ENCODE measurements at places on chromosomes 3 and 15. TPM values are rescaled to one million over a fixed set of nuclear protein-coding genes. Genes with fewer than 3 reads are reported as not detected.

- no peaks in the 10 kb centered on the region for H3K36me3 ChIP-seq
- H3K4me3 ChIP-seq = no peak overlapping the region
- DNase-seq = no peak
- no peaks in the 10 kb centered on the region for H3K4me1 ChIP-seq
- H3K27ac ChIP-seq = no peak overlapping the region
- H3K27me3 ChIP-seq = no peaks in the 10 kb centered on the region
These were observed 185.7 kb downstream of the CGGBP1 start for GRCh38 chr3:87873136-87873535.

- H3K4me3 ChIP-seq = no peak overlapping the region
- no peak overlapping the region for H3K27ac ChIP-seq
- no peak for DNase-seq
- H3K4me1 ChIP-seq = no peaks in the 10 kb centered on the region
- no peaks in the 10 kb centered on the region for H3K27me3 ChIP-seq
These were observed 1063.1 kb downstream of the NTRK3 start for GRCh38 chr15:87193481-87193880.

Gene SEMA5B
- polyA plus RNA-seq = not detected

DNA sequence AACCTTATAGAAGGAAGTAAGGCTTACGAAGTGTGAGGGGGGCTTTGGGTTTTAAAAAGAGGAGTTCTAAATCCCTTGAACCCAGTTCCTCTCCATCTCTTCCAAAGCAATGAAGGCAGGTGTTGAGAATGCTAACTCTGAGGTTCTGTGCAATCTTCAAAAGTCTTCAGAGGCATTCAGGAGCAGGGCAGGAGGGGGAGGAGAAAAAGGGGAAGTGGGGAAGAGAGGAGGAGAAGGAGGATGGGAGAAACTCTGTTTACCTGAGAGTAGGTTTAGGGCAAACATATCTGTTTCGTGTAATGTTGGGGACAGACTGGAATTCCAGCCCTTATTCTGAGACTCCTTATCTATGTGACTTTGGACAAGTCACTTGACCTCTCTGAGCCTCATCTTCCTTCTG lies 36.9 kb downstream of the FAM3D start:
- H3K27me3 ChIP-seq = no peaks in the 10 kb centered on the region
- no peak overlapping the region for H3K27ac ChIP-seq
- H3K36me3 ChIP-seq = no peaks in the 10 kb centered on the region
- DNase-seq = no peak
- H3K4me3 ChIP-seq = no peak overlapping the region
- H3K4me1 ChIP-seq = peaks cover 5% of the 10 kb centered on the region

DNA sequence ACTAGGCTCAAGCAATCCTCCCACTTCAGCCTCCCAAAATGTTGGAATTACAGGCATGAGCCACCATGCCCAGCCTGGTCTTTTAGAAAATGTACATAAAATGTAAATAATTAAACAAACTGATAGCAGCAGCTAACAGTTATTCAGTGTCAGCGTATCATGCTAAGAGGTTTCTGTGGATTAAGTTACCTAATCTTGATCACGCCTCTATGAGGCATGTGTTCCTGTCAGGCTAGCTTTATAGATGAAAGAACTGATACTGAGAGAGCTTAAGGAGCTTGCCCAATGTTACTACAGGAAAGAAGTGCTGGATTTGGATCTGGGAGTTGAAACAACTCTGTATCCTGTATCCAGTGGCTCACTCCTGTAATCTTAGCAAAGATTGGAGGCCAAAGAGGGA lies 11.2 kb upstream of the MST1R start:
- no peak for DNase-seq
- H3K27me3 ChIP-seq = no peaks in the 10 kb centered on the region
- no peak overlapping the region for H3K27ac ChIP-seq
- no peaks in the 10 kb centered on the region for H3K36me3 ChIP-seq
- no peaks in the 10 kb centered on the region for H3K4me1 ChIP-seq

Gene HIGD2B
- not detected for polyA plus RNA-seq

DNA sequence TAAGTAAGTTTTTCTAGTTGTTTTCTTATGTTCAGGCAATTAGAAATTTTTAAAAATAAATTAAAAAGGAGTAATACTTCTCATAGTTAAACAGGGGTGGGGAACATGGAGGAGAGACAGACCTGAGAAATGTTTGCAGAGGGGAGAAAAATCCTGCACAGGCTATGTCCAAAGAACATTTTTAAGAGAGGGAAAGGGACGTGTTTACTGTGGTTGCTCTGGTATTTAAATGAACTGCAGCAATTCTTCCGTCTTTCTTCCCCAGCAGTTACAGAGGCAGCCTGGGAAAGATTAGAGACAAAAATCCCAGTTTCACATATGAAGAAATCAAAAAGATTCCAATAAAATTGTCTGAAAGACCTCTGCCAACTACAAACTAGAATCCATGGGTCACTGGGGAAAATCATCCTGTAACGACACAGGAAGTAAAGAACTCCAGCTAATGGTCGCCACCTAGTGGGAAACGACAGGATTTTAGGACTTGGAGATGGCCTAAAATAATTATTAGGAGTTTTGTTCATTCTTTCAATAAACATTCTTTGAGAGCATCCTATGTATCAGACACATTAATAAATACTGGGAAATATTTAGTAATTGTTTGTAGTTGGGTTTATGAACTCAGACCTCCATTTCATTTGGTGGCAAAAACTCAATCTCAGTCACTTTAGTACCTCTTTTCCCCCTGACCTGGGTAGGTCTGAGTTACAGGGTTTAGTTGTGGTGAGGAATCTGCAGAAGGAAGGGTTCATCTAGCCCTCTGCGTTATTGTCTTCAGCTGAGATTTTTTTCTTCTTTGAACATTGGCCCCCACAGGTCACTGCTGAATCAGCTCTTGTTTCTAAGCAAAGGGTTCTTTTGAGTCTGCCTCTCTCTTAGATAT lies 69.9 kb upstream of the GOLIM4 start:
- no peaks in the 10 kb centered on the region for H3K27me3 ChIP-seq
- peak overlapping the region; percentile 22 for H3K4me3 ChIP-seq
- H3K36me3 ChIP-seq = no peaks in the 10 kb centered on the region

Gene POLQ
- 0.25 TPM for polyA plus RNA-seq

- no peaks in the 10 kb centered on the region for H3K27me3 ChIP-seq
- H3K4me3 ChIP-seq = no peak overlapping the region
- no peak overlapping the region for H3K27ac ChIP-seq
- no peaks in the 10 kb centered on the region for H3K36me3 ChIP-seq
These were observed 65.5 kb upstream of the NPHP3 start for GRCh38 chr3:132787616-132788300.

- DNase-seq = no peak
- no peaks in the 10 kb centered on the region for H3K4me1 ChIP-seq
- H3K4me3 ChIP-seq = no peak overlapping the region
- no peak overlapping the region for H3K27ac ChIP-seq
These were observed 52.4 kb downstream of the SUCNR1 start for GRCh38 chr3:151925876-151926275.

Gene GMNC
- not detected for polyA plus RNA-seq

GRCh38 chr15:98785807-98786621 lies 137.7 kb downstream of the IGF1R start:
- no peak for DNase-seq
- H3K27ac ChIP-seq = no peak overlapping the region
- H3K4me1 ChIP-seq = no peaks in the 10 kb centered on the region
- H3K27me3 ChIP-seq = no peaks in the 10 kb centered on the region
- no peaks in the 10 kb centered on the region for H3K36me3 ChIP-seq
- H3K4me3 ChIP-seq = no peak overlapping the region

DNA sequence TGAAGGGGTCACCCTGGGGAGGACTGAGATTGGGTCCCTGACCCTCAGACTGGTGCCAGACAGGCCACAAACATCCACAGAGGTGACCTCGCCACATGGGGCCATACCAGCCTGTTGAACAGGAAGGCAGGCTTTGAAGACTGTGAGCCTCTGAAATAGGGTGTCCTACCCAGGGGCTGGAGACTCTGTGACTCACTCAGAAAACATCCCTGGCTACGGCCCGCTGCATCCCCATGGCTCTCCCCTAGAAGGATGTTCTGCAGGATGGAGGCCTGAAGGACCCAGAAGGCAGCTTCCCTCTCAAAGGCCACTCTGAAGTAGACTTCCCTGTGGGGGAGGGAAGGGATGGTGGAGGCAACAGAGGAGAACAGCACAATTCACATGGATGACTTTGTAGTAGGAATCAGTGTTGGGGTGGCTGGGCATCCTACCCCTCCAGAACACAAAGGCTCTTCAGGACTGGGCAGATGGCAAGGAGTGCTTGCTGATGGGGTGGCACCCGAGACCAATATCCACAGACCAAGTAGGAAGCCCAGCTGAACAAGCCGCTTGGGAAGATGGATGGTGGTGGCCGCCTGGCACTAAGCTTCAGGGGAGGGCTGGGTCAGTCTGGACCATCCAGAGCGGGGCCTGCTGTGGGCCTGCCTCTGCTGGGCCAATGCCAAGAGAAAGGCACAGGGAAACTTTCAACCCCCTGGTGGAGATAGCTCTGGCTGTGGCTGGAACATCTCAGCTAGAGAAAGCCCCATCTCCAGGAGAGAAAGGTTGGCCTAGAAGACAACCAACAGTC lies 37.6 kb upstream of the DUSP7 start:
- H3K27ac ChIP-seq = no peak overlapping the region
- H3K27me3 ChIP-seq = no peaks in the 10 kb centered on the region
- H3K36me3 ChIP-seq = no peaks in the 10 kb centered on the region

Gene POC1A
- polyA plus RNA-seq = 1.4 TPM

GRCh38 chr3:166052440-166052839 lies 215.2 kb upstream of the BCHE start:
- no peak overlapping the region for H3K4me3 ChIP-seq
- no peak overlapping the region for H3K27ac ChIP-seq
- DNase-seq = no peak
- H3K36me3 ChIP-seq = no peaks in the 10 kb centered on the region
- no peaks in the 10 kb centered on the region for H3K27me3 ChIP-seq

GRCh38 chr3:107421170-107421792 lies 44.0 kb downstream of the CCDC54 start:
- peak; percentile 63 for DNase-seq
- H3K27me3 ChIP-seq = no peaks in the 10 kb centered on the region

GRCh38 chr3:103787879-103788278 lies 1353.1 kb downstream of the ZPLD1 start:
- no peaks in the 10 kb centered on the region for H3K36me3 ChIP-seq
- H3K4me1 ChIP-seq = no peaks in the 10 kb centered on the region
- H3K27ac ChIP-seq = no peak overlapping the region
- H3K4me3 ChIP-seq = no peak overlapping the region

DNA sequence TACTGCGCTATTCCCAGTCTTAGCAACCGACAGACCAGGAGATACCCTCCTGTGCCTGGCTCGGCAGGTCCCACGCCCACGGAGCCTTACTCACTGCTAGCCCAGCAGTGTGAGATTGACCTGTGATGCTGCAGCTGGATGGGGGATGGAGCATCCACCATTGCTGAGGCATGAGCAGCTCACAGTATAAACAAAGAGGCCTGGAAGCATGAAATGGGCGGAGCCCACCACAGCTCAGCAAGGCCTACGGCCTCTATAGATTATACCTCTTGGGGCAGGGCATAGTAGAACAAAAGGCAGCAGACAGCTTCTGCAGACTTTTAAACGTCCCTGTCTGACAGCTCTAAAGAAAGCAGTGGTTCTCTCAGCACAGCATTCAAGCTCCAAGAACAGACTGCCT lies 160.3 kb downstream of the ANXA2 start:
- H3K4me1 ChIP-seq = no peaks in the 10 kb centered on the region
- H3K27ac ChIP-seq = no peak overlapping the region
- peaks cover 2% of the 10 kb centered on the region for H3K27me3 ChIP-seq
- DNase-seq = no peak

Gene MED12L
- 0.07 TPM for polyA plus RNA-seq

Gene PPP1R14D
- polyA plus RNA-seq = 0.19 TPM

DNA sequence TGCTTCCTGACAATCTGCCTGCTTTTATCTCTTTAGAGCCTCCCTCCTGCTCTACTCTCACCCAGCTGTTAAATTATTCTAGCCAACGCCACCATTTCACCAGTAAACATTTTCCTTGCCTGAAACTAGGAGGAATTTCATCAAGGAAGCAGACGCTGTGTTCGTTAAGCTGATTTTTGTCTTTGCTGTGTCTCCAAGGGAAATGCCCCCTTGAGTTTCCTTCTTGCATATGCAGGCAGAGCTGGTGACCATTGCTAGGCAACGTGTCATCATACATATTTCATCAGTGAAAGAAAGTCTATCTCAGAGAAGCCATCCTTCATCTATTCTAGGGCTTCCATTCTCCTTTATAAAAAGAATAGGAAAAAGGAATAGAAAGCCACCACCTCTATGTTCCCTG lies 87.0 kb upstream of the ST8SIA2 start:
- no peaks in the 10 kb centered on the region for H3K4me1 ChIP-seq
- no peak for DNase-seq
- no peak overlapping the region for H3K4me3 ChIP-seq
- H3K36me3 ChIP-seq = no peaks in the 10 kb centered on the region

Gene HAUS2
- polyA plus RNA-seq = 18.3 TPM

Gene ABHD5
- 5.8 TPM for polyA plus RNA-seq

- H3K4me1 ChIP-seq = peaks cover 15% of the 10 kb centered on the region
- H3K27ac ChIP-seq = no peak overlapping the region
- no peaks in the 10 kb centered on the region for H3K36me3 ChIP-seq
- no peak overlapping the region for H3K4me3 ChIP-seq
- H3K27me3 ChIP-seq = no peaks in the 10 kb centered on the region
- no peak for DNase-seq
These were observed 67.4 kb downstream of the NUP210 start for GRCh38 chr3:13352621-13353131.

GRCh38 chr3:64222501-64223111 lies 2.7 kb downstream of the PRICKLE2 start:
- H3K4me3 ChIP-seq = no peak overlapping the region
- no peaks in the 10 kb centered on the region for H3K36me3 ChIP-seq
- H3K4me1 ChIP-seq = no peaks in the 10 kb centered on the region
- DNase-seq = no peak
- H3K27me3 ChIP-seq = no peaks in the 10 kb centered on the region
- no peak overlapping the region for H3K27ac ChIP-seq

DNA sequence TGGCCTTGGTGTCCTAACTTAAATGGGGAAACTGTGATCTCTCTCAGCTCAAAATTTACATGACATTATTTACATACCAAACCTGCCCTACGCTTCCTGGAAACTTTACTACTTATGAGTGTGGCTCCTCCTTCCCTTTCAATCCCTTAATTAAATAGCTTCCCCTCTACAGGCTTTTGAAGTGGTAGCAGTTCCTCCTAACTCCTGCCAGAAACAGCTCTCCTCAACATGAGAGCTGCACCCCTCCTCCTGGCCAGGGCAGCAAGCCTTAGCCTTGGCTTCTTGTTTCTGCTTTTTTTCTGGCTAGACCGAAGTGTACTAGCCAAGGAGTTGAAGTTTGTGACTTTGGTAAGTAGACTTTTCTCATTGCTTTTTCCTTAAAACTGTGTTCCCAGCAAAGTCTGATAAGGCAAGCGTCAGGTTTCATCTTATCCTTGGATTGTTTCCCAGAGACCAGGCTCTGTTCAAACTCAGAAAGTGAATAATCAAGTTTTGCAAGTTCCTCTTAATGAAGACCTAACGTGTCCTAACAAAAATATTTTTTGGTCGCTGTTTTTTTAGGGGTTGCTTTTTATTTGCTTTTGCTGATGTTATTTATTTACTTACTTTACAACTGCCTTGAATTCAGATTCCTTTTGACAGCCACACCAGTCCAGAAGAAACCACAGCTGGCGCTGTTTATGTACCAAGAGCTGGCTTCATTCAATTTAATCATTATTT lies at the start of gene ACP3:
Gene ACP3 (plus strand): TSS at position 179 of the 720 bp plus-strand sequence. CDS start 50 bp downstream, at position 229.
- no peak within 1 kb of the TSS for H3K27ac ChIP-seq
- H3K36me3 ChIP-seq = no peaks in the 10 kb centered on the region
- DNase-seq = peak; percentile 28
- no peaks in the 10 kb centered on the region for H3K27me3 ChIP-seq
- no peaks in the 10 kb centered on the region for H3K4me1 ChIP-seq
- H3K4me3 ChIP-seq = peak within 1 kb of the TSS; percentile 1

All from B cell (primary cell).